ENCODE measurements at places on chromosomes 5 and 9.

- no peak for DNase-seq
Observed at GRCh38 chr9:121883281-121884056, 209.6 kb downstream of the TTLL11 start.

DNA sequence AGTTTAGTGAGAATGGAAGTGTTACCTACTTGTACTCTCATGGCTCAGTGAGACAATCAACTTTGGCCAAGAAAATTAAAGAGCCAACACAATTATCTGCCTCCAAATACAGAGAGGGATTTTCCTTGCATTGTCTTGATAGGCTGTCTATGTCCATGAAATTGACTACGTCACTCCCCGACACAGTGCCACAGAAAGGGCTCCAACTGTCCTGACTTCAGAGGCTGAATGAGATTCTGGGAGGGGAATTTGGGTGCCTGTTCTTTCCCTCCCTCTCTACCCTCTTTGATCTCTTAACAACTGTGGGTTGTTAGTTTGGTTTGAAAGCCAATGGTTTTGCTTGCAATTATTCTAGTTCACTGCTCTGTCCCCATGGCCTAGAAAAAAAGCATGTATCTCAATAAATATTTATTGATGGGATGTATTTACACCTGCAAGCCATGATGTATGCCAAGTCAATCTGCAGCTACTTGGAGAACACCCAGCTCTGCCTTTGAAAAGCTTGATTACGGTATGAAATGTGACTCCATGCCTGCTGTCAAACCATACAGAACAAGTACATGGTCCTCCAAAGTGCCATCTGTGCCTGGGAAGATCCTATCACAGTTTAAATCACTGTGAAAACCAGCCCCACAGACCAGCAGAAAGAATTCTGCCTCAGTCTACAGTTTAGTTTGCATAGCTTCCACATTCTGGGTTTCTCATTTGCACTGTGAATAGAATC lies 37.3 kb downstream of the CAPSL start:
- no peak for DNase-seq

- no peak for DNase-seq
Observed at GRCh38 chr9:135978642-135979546, 17.7 kb upstream of the UBAC1 start.

GRCh38 chr5:95986937-95987520 lies 25.4 kb upstream of the ELL2 start:
- DNase-seq = no peak

GRCh38 chr5:850511-851006 lies at the start of gene ZDHHC11:
Gene ZDHHC11, minus strand, starts transcription at chr5:850986. Its CDS starts 384 bp downstream, at chr5:850602.
- no peak for DNase-seq
